RWPE1 (cell line): ENCODE measurements at places on chromosomes 1 and 21.

DNA sequence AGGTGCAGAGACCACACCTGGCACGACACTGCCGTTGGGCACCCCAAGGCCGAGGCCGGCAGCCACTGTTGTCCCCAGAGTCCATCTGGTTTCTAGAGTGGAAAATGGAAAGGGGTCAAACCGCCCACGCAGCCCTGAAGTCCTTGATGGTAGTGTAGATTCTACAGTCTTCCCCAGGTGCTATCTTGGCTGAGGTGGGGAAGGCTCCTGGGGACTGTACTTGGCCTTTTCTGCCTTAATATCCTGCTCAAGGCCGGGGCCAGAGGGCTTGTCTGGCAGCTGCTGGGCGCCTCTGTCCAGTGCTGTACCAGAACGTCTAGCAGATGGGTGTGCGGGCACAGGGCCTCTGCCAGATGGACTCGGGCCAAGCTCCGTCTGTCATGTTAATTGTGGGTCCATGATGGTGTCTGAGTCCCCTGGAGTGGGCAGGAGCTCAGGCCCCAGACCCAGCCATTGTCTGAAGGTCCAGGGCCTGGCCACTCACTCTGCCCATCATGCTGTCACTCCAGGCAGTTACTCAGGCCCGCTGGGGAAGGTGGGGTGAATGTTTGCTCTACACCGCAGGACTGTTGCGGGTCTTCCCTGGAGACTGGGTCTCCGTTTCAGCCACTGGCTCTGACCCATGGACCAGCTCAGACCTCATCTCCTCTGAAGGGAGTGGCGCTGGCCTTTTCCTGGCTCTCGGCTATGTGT is 161.9 kb upstream of the COL6A1 start:
- DNase-seq = no peak

DNA sequence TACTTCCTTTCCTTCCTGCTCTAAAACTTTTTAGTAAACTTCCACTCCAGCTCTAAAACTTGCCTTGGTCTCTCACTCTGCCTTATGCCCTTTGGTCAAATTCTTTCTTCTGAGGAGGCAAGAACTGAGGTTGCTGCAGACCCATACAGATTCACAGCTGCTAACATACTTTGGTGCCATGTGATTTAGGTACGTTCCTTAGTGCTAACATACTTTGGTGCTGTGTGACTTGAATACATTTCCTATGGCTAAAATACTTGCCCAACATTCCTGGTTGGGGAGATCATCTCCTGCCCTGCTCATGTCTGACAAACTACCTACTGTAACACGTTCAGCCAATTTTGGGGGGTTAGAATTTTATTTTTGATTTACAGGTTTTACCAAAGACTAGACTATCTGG is 6.8 kb upstream of the ZBTB40 start:
- no peak for DNase-seq

DNA sequence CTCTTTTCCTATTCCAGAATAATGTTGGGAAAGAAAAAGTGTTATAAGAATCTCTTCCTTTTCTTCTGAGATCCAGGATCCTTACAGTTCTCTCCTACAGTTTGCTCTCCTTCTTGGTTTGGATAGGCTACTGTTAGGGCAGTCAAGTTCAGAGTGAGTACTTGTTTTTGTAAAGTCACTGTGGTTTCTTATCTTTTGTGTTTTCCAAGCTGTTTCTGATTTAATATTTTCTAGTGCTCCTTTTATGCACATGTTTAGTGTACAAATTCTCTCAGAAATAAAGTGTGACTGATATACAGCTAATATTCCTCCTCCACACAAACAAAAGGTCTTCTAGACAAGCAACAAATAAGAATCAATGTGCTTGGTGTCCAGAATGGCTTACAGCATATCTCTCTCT is 107.7 kb downstream of the BACH1 start:
- DNase-seq = no peak

- no peak for DNase-seq
These were observed 60.4 kb downstream of the SDC3 start for GRCh38 chr1:30848130-30848529.
